Stimulated activated CD4-positive, alpha-beta T cell treated with anti-CD3 and anti-CD28 coated beads, Interleukin-2, amount 100 ng/mL, for 24 hours (primary cell): ENCODE measurements at places on chromosomes 16 and 17.

GRCh38 chr17:46878055-46878454 is 26.7 kb downstream of the WNT9B start:
- DNase-seq, result no peak

GRCh38 chr17:50074227-50074626 is 18.3 kb downstream of the ITGA3 start:
- DNase-seq, result no peak

DNA sequence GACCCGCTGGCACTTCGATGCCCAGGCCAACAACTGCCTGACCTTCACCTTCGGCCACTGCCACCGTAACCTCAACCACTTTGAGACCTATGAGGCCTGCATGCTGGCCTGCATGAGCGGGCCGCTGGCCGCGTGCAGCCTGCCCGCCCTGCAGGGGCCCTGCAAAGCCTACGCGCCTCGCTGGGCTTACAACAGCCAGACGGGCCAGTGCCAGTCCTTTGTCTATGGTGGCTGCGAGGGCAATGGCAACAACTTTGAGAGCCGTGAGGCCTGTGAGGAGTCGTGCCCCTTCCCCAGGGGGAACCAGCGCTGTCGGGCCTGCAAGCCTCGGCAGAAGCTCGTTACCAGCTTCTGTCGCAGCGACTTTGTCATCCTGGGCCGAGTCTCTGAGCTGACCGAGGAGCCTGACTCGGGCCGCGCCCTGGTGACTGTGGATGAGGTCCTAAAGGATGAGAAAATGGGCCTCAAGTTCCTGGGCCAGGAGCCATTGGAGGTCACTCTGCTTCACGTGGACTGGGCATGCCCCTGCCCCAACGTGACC is 5.0 kb downstream of the WFIKKN2 start:
- DNase-seq, result no peak

DNA sequence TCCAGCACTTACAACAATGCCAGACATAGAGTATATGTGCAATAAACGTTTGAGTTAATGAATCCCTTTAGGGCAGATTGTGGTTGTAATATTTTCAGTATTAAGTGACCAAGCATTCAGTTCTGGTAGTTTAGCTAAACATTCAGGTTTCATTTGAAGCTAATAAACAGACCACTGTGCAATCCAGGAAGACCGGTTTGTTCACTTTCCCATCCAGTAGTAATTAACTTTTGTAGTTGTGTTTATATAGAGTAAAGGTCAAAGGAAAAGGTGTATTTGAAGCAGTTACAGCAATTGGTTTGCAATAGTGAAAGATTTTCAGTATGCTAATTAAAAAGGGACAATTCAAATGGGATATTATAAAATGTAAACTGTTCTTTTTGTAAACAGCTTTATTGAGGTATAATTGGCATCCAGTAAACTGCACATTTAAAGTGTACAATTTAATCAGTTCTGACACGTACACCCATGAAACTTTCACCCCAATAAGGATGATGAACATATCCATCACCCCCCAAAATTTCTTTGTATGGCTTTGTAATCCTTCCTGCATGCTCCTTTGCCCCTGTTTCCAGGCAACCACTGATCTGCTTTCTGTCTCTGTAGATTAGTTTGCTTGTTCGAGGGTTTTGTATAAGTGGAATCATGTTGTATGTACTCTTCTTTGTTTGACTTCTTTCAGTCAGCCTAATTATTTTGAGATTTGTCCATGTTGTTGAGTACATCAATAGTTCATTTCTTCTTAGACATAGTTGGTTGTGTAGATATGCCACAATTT is 26.3 kb downstream of the MRTFB start:
- DNase-seq, result no peak

DNA sequence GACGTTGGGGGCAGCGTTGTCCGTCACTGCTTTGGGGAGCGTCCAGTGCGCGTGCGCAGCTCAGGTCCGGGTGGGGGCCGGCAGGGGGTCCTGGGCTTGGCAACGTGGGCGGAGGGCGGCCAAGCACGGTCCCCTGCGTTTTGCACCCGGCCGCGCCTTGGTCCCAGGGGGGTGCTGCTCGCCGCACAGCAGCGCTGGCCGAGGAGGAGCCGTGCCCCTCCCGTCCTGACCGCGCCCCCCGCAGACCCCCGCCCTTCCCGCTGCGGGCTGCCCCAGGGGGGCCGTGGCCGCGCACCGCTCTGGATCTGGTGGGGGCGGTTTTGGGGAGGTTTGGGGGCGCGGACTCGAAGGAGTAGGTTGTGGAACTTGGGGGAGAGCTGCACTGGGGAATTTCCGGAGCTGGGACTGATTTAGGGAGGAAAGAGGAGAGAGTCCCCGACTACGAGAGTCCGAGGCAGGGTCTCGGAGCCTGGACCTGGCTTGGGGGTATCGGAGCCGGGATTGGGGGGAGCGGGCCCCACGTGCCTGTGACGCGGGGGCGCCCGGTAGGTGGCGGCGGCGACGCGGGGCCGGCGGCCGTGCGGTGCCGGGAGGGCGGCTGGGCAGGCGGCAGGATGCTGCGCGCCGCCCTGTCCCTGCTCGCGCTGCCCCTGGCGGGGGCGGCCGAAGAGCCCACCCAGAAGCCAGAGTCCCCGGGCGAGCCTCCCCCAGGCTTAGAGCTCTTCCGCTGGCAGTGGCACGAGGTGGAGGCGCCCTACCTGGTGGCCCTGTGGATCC is at the start of gene SLC9A5:
SLC9A5 (plus strand) TSS at position 579 of the 777 bp plus-strand sequence; CDS start at position 615, 36 bp downstream.
- DNase-seq, result peak; percentile 39

DNA sequence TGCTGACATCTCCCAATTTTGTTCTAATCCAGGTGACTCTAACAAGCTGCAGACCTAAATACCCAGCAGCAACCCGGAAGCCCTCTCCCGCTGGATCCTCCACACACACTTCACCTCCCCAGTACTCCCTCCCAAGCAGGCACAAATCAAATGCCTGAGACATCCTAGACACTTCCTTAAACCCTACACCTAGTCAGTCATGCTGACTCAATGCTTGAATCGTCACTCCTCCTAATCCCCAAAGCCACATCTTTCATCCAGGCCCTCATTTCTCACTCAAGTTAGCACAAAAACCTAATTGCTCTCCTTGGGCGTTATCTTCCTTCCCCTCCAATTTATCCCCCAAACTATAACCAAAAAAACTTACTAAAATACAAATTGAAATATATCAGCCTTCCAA is 32.7 kb downstream of the CMC2 start:
- DNase-seq, result no peak

GRCh38 chr17:16877099-16877498 is 94.8 kb downstream of the TNFRSF13B start:
- DNase-seq, result no peak

GRCh38 chr17:41437254-41437653 is 3.5 kb downstream of the KRT38 start:
- no peak for DNase-seq

DNA sequence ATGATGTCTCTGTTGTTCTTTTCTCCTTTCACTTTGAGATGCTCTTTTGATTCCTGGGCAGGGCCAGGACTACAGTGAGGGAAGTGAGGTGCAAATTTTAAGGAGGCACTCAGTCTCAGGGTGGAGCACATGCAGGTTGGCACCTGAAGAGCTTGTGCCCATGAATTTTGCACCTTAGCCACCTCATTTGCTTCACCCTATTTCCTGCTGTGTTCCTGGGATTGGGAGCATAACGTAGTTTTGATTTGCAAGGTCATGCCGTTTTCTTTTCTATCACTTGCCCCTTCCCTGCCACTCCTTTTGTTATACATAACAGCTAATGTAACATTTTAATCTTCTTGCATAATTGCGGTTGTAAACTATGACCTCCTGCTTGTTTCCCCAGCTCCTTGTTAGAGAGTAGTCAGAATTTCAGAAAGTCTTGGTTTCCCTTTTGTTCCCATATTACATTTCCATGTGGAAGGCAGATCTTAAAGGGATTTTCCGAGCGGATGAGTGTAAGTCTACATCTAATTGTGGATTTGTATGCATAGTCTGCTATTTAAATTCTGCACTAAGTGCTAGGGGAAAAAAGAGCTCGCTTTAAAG is 9.8 kb downstream of the PMFBP1 start:
- DNase-seq, result no peak

GRCh38 chr17:58330997-58331814 is 2.6 kb upstream of the TSPOAP1 start:
- peak; percentile 83 for DNase-seq

GRCh38 chr17:10777131-10777807 is 26.6 kb downstream of the TMEM238L start:
- no peak for DNase-seq

DNA sequence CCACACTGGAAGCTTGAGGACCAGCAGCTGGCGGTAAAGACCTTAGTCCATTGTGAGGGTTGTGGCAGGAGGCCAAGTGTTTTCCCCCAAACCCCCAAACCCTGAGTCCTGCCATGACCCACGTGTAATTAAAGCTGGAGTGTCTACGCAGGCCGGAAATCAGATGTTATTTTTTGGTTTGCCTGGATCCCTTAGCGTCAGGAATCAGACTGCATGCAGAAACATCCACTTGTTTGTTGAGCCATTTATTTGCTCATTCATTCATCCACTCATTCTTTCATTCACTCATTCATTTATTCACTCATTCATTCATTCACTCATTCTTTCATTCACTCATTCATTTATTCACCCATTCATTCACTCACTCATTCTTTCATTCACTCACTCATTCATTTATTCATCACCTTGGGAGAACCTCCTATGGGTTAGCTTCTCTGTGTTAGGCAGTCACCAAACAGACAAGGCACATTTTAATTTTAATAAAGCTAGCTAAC is 313.1 kb downstream of the MAF start:
- DNase-seq, result no peak

DNA sequence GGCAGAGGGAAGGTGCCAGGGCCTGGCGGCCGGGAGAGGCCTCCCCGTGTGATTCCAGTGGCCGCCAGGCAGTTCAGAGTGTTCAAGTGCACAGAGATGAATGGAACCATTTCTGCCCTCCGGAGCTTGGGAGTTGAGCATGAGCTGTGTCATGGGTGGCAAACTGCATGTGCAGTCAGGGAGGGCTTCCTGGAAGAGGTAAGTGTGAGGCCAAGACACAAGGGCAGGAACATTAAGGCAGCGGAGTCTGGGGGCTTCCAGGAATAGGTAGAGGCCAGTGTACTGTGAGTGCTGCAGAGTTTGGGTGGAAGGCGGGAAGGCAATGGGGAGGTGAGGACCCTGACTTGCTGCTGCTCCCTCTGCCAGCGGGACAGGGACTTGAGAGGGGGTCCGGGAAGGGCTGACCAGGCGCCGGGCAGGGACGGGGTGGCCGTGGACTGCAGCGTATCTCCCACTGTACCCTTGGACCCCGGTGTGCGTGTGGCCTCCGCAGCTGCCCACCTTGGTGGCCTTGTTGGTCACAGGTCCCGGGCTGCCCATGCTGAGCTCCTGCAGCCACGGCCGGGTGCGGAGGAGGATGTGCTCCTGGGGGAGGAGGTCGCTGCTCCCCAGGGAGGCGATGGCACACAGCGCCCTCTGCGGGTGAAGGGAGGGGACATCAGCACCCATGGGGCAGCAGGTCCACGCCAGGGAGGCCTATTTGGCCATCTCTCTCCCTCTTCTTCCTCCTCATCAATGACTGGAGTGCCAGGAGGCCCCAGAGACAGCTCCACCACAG is 7.5 kb upstream of the CEP131 start:
- DNase-seq, result no peak

DNA sequence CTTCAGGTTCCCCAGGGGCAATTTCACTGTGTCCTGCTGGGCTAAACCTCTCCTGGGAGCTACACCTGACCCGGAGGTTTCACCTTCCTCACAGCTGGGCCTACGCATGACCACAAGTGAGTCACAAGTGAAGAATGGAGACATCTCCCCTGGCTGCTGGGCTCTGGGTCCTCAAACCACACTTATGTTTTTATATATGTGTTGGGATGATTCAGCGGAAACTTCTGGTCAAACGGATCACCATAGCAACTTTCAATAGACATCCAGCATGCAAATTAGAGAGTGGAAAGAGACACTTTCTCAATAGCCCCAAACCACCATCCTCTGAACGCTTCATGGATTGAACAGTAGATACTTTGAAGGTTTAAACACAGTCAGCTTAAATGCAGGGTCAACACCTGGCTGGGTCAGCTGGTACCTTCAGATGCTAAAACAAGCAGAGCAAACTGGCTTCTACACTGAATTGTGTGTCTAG is 28.0 kb upstream of the MAF start:
- peak; percentile 74 for DNase-seq

- no peak for DNase-seq
Observed at GRCh38 chr17:1183171-1183873, 3.5 kb upstream of the ABR start.
